ENCODE measurements at places on chromosomes 2 and 18. TPM values are rescaled to one million over a fixed set of nuclear protein-coding genes. Genes with fewer than 3 reads are reported as not detected.

The POLR1B gene
- polyA plus RNA-seq, result 25.2 TPM

The MFSD2B gene
- 3.4 TPM for polyA plus RNA-seq

The ATOH8 gene
- polyA plus RNA-seq, result 13.0 TPM

The DOK6 gene
- 18.0 TPM for polyA plus RNA-seq

The NEUROD1 gene
- polyA plus RNA-seq, result not detected

The CROCC2 gene
- 0.04 TPM for polyA plus RNA-seq

The SGPP2 gene
- polyA plus RNA-seq, result 19.3 TPM

The STARD6 gene
- polyA plus RNA-seq, result 0.44 TPM

The OTOS gene
- not detected for polyA plus RNA-seq

The ACADL gene
- 31.4 TPM for polyA plus RNA-seq

The ZNF519 gene
- 14.5 TPM for polyA plus RNA-seq

The CD8B2 gene
- 0.22 TPM for polyA plus RNA-seq

The DSC3 gene
- polyA plus RNA-seq, result 3.7 TPM

The RAB27B gene
- 3.6 TPM for polyA plus RNA-seq

Measured in renal pelvis (tissue), 12 donors.